ENCODE measurements at places on chromosomes 7 and 10.
A peak's percentile ranks its signal among the peaks of the same experiment; 100 is the strongest.

GRCh38 chr10:58733436-58733835 is 220.8 kb downstream of the BICC1 start:
- DNase-seq = no peak

DNA sequence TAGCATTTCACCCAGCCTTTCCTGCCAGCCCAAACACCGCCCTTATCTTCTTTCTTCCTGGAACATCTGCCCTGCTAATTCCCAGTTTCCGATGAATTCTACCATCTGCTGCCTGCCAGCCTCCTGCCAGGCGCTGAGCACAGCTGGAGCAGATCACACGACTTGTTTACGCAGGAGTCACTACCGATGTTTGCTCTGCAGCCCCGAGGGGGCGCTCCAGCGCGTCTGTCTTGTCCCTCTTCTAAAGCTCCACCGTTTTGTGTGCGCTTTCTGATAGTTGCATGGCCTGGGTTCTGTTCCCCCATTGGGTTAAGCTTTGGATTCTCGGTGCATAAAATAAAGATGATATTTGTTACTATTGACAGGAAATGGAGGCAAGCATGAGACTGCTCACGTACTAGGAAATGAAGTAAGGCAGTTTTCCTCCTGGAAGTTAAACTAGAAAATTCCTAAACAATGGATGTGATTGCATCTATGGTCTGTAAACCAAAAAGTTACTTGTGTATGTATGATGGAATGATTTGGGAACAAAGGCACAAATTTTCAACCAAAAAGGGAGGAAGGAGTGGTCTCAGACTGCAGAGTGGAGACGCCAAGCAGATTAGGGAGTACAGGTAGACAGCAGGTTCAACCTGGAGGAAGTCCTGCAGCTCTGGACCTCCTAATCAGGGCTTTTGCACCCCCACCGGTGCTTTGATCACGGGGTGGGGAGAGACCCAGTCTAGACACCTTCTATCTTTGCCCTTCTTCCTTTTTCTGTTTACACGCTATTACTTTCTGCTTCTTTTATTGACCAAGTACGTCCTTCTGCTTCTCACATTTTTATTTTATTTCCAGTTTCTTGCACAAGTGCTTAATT is 2.2 kb upstream of the RBM17 start:
- peak; percentile 75 for DNase-seq

DNA sequence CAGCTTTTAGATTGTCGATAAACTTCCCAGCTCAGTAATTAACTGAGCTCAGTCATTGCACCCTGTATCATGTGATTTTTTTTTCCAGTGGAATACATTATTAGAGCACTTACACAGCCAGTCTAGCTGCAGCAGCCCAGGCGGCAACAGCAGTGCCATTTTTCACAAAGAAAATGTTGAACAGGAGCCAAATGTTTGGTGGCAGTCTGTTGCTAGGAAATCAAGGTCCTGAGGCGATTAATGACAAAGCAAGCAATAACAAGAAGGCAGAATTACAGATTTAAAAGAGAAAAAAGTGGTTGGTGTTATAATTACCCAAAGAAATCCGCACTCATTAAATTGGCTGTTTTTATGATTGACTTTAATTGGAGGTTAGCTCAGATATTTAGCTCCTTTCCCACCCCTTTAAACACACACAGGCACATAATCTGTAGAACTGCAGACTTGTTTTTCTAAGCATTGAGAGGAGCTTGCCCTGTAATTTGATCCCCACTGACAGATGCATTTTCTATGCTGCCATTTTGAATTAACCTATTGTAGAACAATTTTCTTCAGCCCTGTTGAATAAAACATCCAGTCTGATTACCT is 267.4 kb downstream of the ADK start:
- DNase-seq = no peak

DNA sequence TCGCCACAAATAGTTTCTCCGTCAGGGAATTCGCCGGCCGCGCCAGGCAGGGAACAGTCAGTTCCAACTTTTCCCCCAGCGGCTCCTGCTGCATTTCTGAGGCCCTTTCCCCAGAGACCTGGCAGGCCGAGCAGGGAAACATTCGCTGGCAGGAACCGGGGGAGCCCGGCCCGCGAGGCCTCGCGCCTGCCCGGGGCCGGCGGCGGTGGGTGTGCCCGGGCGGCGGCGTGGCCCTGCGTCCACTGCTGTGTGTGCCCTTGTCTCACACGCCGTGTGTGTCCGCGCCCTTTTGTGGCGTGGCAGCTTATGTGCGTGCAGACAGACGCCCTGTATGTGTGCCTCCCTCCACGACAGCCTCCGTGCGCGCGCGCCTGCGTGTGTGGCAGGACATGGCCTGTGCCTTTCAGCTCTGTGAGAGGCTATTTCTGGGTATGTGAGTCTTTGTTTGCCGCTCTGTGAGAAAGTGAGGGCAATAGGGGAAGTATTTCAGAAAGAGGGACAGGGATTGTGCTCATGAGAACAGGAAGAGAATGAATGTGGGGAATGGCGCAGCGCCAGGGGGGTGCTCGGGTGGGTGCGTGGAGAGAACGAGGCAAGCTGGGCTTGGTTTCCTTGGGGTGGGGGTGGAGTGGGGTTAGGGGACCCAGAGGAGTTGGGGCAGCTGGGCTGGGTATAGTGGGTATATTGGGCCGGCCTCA is 689 bp upstream of the SMARCD3 start:
- no peak for DNase-seq

DNA sequence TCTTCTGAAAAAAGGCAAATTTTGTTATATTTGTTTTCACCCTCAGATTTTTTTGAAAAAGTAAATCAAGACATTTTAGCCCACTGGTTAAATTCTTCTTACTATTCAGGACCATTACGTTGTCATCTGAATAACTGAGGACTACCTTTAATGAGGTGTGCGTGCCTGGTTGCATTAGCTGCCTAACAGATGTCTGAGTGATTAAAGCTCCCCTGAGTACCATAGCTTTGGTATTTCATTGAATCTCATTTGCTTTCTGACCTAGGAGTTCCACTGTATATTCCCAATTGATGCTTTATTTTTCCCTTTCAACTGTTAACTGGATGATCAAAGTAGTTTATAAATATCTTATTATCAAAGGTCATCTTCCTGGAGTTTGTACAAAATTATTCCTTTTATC is 410.0 kb upstream of the SEMA3D start:
- DNase-seq = no peak

DNA sequence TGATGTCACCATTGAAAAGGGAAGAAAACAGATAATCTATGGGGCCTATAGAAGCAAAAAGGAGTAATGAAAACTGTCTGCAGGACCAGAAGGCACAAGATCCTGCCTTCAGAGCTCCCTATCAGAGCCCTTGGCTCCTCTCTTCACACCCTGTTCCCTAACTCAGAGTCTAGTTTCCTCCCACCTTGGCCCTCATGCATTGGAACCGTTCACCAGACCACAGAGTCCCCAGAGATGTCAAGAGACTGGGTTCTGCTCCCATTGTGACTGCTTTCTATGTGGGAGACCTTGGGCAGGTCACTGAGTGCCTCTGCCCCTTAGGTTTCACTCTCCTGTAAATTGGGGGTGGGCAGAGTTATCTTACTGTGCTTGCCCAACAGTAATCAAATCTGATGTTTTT is 80.1 kb upstream of the RPA3 start:
- DNase-seq = no peak

DNA sequence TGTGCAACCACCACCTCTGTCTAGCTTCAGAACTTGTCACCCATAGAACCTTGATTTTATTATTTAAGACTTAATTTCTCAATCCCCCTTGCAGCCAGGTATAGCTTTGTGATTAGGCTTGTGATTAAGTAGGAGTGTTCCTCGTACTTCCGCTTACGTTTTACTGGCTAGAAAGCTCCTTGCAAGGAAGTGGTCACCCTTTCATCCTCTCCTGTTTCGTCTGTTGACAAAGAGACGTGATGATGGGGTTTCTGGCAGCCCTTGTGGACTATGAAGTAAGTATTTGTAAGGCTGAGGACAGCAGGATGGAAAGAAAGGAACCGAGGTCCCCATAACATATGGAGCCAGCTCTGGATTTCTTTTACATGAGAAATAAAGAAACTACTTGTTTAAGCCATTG is 86.5 kb upstream of the KDM7A start:
- DNase-seq = no peak

DNA sequence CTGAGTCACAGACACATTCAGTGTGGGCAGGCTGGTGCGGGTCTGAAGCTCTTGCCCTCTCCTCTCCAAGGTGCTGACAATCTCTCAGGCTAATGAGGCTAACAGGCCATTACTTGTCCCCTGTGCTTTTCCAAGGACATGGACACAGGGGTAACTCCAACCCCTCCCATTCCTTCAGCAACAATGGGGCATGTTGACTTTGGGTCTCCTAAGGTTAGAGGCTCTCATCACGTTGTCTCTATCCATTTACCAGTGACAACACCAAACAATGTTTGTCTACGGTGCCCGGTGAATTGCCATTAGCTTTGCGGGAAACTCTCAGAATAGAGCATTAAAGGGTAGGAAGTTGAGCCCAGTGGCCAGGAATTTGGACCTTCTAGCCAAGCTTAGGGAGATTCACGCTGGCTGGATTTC is 101.6 kb upstream of the TNS3 start:
- no peak for DNase-seq

- DNase-seq = no peak
These were observed 29.5 kb upstream of the COBL start for GRCh38 chr7:51346126-51346525.

DNA sequence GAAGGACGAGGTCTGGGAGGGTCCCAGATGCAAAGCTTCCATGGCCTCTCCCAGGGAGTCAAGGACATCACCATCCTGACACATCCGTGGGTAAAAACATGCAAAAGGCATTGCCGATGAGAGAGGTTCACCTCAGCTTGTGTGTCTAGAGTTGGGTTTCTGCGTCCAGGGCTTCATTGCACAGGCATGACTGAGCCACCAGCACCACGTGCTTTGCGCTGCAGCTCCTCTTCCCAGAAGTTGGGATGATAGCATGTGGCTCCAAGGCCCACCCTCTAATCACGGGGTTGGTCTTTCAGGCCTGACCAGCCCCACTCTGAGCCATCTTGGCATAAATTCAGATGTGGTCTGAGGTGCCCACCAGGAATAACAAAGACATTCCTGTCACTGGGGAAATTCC is 7.1 kb upstream of the RASGEF1A start:
- no peak for DNase-seq

- DNase-seq = no peak
These were observed 35.0 kb upstream of the DAGLB start for GRCh38 chr7:6482743-6483119.

- DNase-seq = no peak
These were observed 74.6 kb upstream of the ATP6V0A4 start for GRCh38 chr7:138872576-138872975.

DNA sequence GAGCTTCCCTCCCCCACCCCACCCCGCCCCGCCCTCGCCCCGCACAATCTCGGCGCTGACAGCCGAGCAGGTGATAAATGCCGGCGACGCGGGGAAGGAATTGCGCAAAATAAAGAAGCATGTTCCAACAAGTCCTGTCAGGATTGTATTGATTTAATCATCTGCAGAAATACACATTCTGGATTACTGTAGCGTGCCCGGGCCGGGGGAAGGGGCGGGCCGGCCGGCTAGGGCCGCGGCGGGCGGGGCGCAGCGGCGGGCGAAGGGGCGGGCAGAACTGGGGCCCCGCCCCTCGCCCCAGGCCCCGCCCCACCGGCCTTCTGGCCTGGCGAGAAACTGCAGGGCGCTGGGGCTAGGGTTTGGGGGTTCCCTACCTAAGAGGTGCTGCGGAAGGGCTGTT is 88.9 kb upstream of the PAX2 start:
- DNase-seq = no peak

DNA sequence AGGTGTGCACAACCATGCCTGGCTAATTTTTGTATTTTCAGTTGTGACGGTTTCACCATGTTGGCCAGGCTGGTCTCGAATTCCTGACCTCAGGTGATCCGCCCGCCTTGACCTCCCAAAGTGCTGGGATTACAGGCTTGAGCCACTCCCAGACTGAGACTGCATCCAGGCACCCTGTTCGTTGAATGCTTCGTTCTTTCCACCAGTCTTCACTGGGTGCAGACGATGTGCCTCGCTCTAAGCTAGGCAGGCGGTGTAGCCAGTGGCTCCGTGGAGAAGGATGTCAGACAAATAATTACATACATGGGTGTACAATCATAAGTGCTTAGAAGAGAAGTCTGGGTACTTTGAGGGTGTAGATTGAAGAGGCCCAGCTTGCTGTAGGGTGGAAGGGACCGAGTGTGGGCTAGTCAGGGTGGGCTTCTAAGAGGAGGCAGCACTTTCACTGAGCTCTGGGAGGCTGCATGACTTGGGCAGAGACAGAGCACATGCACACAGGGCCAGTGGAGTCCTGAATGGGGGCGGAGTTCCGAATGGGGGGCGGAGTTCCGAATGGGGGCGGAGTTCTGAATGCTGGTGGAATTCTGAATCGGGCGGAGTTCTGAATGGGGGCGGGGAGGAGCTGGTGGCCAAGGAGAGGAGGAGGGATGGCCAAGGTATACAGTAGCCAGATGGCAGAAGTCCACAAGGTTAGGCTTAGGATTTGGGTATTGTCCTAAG is 74.3 kb downstream of the COL26A1 start:
- DNase-seq = no peak

GRCh38 chr10:75371010-75371409 is 30.6 kb downstream of the ZNF503 start:
- DNase-seq = no peak

DNA sequence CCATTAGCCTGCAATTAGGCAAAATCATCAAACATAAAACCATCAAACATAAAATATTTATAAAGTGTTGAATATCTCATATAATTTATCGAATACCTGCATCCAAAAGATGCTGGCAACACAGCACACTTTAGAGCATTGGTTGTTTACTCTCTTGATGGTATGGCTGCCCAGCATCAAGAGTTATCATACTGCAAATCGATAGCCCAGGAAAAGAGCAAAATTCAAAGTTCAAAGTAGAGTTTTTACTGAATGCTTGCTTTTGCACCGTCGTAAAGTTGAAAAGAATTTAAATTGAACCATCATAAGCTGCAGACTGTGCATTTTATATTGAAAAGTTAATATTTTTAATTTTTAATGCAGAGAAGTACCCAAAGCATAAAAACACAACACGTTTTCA is 4.2 kb upstream of the GSTO2 start:
- DNase-seq = no peak

GRCh38 chr7:26863518-26864308 is 677 bp downstream of the SKAP2 start:
- no peak for DNase-seq

DNA sequence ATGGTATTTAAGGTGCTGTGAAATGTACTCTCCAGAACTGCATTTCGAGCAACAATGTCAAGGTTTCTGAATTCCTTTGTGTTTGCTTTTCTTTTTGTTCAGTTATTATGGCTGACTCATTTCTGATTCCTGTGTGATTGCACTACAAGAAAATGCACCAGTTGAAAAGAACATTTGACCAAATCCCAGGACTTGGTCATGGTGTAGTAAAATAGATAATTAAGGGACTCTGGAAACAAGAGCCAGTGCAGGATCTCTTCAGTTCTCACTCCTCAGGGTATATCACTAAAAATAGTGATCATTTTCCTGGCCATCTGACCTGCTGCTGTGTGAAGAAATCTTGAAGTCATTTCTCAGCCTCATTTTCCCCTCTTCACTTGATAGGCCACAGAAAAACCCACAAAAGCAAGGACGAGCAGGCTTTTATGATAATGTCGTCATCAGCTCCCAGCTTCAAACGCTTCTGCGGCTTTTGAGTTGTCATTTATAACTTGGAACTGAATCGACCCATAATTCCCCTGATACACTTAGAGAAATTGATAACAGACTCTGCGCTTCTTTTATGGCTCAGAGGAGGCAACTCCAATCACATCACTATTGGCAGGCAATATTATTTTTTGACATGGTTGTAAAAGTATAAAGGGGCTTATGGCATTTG is 274.7 kb downstream of the HDAC9 start:
- no peak for DNase-seq

- DNase-seq = no peak
These were observed 46.8 kb downstream of the VIPR2 start for GRCh38 chr7:159097661-159098423.

- no peak for DNase-seq
These were observed 2.1 kb downstream of the SLC25A40 start for GRCh38 chr7:87874066-87874465.
